Naive thymus-derived CD8-positive, alpha-beta T cell (primary cell): ENCODE measurements at places on chromosomes 16 and 17. TPM values are rescaled to one million over a fixed set of nuclear protein-coding genes. Genes with fewer than 3 reads are reported as not detected.
A peak's percentile ranks its signal among the peaks of the same experiment; 100 is the strongest.

Gene EXOC3L1
- not detected for total RNA-seq

DNA sequence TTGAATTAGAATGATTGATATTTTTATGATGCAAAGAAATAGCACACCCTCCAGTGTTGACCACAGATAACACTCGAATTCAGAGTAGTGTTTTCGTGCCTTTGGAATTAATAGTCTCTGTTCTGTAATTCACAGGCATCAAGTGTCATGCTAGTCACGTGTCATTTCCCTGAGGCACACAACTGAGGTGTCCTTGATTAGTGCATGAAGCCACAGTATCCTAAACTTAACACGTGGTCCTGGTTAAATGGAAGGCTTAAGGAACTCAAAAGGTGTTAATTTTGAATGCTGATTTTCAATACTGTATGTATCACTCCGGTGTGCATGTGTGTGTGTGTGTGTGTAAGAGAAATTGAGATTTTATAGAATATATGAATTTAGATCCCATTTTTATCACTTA is 625.6 kb downstream of the TMEM114 start:
- no peak overlapping the region for H3K27ac ChIP-seq
- no peak overlapping the region for H3K4me3 ChIP-seq
- peaks cover 7% of the 10 kb centered on the region for H3K36me3 ChIP-seq
- H3K27me3 ChIP-seq, result no peaks in the 10 kb centered on the region

- no peak for DNase-seq
- H3K27me3 ChIP-seq, result no peaks in the 10 kb centered on the region
- H3K36me3 ChIP-seq, result no peaks in the 10 kb centered on the region
- H3K4me3 ChIP-seq, result no peak overlapping the region
- peaks cover 29% of the 10 kb centered on the region for H3K4me1 ChIP-seq
- H3K27ac ChIP-seq, result no peak overlapping the region
Measured at GRCh38 chr17:41681776-41682175, 6.9 kb upstream of the EIF1 start.

GRCh38 chr17:75945211-75945610 is 4.4 kb upstream of the FBF1 start:
- H3K27ac ChIP-seq, result no peak overlapping the region
- no peaks in the 10 kb centered on the region for H3K27me3 ChIP-seq
- peaks cover 50% of the 10 kb centered on the region for H3K36me3 ChIP-seq
- no peak for DNase-seq

- H3K4me1 ChIP-seq, result no peaks in the 10 kb centered on the region
- no peaks in the 10 kb centered on the region for H3K36me3 ChIP-seq
- no peak overlapping the region for H3K27ac ChIP-seq
- H3K4me3 ChIP-seq, result peak overlapping the region; percentile 43
- H3K27me3 ChIP-seq, result peaks cover 11% of the 10 kb centered on the region
- no peak for DNase-seq
Measured at GRCh38 chr17:20896153-20896649, 146.6 kb downstream of the USP22 start.

DNA sequence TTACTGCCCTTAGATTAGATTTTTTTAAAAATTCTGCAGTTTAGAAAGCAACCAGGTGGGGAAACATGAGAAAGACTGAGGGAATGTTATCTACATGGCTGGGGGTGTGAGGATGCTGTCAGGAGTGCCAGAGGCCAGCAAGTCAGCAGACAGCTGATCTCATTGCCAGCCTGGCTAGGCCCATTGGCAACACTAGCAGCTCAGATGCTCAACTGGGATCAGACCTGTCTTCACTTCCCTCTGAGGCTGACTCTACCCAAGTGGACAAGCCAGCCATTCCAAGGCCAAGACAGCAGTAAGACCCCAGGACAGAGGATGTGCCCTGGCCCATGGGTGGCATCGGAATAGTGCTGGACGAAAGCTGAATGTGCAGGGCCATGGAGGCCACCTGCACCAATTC is 96.2 kb downstream of the TMEM132E start:
- no peaks in the 10 kb centered on the region for H3K36me3 ChIP-seq
- no peak overlapping the region for H3K27ac ChIP-seq
- H3K4me1 ChIP-seq, result no peaks in the 10 kb centered on the region
- H3K4me3 ChIP-seq, result no peak overlapping the region
- peaks cover 25% of the 10 kb centered on the region for H3K27me3 ChIP-seq
- no peak for DNase-seq

DNA sequence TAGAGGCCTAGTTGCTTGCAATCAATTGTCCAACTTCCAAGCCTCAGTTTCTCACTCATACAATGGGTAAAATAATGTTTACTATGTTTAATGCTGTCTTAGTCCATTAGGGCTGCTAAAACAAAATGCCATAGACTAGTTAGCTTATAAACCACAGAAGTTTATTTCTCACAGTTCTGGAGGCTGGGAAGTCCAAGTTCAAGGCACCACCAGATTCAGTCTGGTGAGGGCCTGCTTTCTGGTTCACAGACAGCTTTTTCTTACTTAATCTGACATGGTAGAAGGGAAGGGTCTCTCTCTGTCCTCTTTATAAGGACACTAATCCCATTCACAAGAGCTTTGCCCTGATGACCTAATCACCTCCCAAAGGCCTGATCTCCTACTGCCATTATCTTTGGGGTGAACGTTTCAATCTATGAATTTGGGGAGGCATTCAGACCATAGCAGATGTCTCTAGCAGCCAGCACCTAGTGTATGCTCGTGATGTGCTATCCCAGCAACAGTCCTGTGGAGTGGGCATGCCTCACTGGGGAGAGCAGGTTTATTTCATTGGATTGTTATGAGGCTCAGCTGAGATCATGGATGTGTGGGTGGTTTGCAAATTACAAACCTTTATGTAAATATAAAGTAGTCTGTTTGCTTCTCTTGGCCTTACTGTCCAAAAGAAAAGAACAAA is 25.2 kb downstream of the YPEL2 start:
- DNase-seq, result no peak
- H3K4me1 ChIP-seq, result peaks cover 99% of the 10 kb centered on the region
- H3K4me3 ChIP-seq, result no peak overlapping the region
